ENCODE measurements at places on chromosomes 2 and 18.

- no peak for DNase-seq
Observed at GRCh38 chr2:284896-285492, 2.9 kb downstream of the ALKAL2 start.

DNA sequence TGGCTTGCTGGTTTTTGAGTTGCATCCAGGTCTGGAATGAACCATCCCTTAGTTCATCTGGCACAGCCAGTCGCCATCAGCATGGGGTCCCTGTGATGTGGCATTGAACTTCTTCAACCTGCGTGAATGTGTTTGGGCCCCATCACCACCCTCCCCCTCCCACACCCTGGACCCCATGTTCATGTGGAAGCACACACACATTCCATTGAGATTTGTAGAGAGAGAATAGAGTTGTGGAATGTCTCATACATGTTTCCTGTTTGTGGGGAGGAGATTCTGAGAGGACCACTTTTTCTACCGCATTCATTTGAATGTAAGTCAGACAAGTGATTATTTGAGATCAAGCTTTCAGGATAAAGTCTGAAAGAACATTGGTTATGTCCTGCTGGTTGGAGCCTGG lies 117.6 kb upstream of the EML6 start:
- DNase-seq: peak; percentile 72

- no peak for DNase-seq
Observed at GRCh38 chr2:181850936-181851560, 40.5 kb upstream of the ITPRID2 start.

DNA sequence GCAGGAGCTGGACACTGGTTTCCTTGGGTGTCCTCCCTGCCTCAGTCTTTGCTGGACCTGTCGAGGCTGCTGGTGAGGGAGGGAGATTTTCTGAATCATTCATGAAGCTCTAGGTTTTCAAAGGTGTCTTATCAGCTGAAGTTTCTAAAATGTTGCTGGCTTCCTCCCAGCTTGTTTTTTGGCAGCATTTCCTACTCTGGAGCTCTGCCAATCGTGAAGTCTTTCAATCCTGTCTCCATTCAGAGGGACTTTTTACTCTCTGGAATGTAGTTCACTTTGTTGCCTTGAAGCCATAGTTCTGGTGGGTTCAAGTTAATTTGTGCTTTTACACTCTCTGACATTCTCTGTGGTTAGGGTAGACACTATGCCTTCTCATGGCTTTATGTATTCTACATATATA lies 23.9 kb downstream of the SNTG2 start:
- DNase-seq: peak; percentile 17

DNA sequence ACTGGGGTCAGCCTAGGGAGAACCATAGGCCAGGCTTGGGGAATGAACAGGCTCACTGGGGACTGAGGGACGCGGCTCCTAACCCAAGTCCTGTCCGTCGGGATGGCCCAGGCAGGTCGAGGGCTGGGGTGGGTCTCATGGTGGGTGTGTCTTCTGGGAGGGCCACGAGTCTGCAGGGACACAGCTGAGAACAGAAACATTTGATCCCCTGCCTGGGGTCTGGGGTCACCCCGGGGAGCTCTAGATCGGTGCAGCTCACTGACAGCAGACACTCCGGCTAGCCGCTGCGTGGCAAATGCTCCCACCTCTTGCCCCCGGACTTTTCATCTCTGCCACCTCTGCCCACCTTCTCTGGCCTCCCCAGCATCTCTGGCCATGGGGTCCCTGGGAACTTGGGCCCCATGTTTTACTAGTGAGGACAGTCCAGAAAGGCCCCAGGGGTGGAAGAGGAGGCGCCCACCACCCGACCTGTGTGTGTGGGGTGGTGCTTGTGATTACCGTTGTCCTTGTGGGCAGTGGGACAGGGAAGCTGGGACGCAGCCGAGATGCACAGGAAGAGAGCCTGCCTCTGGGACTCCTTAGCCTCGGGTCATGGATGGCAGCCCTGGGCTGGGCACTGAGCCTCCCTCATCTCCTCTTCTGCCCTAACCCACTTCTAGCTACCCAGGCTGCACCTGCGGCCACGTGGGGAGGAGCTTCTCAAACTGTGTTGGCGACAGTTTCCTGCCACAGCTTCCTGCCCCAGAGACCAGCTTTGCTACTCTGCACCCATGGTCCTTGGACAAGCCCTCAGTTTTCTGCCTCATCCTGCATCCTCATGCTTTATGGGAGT lies 4.9 kb downstream of the ZAP70 start:
- DNase-seq: no peak

DNA sequence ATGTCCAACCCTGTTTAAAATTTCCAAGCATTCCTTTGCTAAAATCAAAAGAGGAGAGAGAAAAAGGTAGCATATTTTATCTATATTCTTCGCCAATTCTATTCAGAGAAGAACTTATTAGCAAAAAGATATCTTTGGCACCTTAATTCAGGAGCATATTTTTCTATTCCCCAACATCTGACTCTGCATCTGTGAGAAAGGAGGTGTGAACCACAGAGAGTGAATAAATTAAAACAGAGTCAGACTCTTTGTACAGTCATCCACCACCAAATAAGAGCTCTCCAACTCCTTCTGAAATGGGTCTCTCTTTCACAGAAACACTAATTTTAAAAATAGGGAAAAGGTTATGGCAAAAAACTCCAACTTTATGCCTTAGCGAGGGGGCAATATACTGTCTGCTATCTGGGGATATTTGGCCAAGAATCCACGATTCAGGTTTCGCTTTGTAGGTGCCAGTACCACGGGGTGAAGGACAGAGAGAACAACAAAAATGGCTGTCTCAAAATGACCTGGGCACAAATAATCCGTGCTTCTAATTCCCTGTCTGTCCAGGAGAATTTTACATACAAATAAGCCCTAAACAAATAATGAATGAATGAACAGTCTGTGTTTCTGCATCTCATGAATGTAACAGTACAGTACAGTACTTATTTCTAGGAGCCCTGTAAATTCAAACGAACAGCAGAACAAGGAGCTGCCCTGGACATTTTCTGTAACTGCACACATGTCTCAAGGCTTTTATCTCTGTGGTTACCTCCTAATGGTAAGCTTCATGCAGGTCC lies 43.4 kb downstream of the EPB41L3 start:
- no peak for DNase-seq
